ENCODE measurements at places on chromosomes 4 and X. TPM values are rescaled to one million over a fixed set of nuclear protein-coding genes. Genes with fewer than 3 reads are reported as not detected.

RAB39B gene
- total RNA-seq: 0.55 TPM

TENT5D gene
- not detected for total RNA-seq

REELD1 gene
- total RNA-seq: not detected

PCDH11X gene
- not detected for total RNA-seq

HEPH gene
- total RNA-seq: not detected

GYPE gene
- total RNA-seq: not detected

GRPR gene
- not detected for total RNA-seq

XAGE1A gene
- total RNA-seq: not detected

SYAP1 gene
- 22.4 TPM for total RNA-seq

P2RY4 gene
- total RNA-seq: 0.13 TPM

NDST3 gene
- total RNA-seq: not detected

FDCSP gene
- total RNA-seq: not detected

MAGEB4 gene
- total RNA-seq: not detected

NALF2 gene
- 6.0 TPM for total RNA-seq

RBPJ gene
- total RNA-seq: 11.8 TPM

SLC9A7 gene
- 7.9 TPM for total RNA-seq
